ENCODE measurements at places on chromosomes 1 and 21. TPM values are rescaled to one million over a fixed set of nuclear protein-coding genes. Genes with fewer than 3 reads are reported as not detected.

Gene TRIM58
- not detected for polyA plus RNA-seq

DNA sequence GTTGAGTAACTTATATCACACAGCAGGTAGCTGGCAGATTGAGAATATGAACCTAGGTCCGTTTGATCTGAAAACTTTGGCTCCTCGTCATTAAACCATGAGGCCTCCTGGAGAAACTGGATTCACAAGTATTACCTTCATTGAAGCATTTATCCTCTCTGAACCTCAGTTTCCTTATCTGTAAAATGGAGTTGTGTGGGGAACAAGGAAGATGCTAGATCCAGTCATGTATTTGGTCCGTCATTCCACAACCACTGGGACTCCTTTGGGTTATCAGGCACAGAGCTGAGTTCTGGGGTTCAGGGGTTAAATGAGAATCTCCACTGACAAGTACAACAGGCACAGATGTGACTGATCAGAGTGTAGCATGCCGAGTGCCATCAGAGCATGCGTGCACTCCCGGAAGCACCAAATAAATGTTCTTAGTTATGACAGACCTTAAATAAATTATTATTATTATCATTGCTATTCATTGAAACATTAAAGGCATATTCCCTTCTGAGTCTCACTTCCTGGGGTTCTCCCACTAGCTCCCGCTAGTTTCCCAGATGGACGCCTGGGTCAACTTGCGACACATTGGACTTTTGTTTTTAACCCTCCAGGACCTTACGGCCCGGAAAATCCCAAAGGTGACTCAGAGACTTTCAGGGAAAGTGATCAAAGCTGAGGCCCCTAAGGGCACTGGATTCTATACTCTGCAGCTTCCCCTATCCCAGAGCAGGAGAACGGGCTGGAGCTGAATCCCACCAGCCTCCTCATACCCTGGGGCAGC is 130.6 kb downstream of the PLPP3 start:
- H3K36me3 ChIP-seq = no peaks in the 10 kb centered on the region
- no peak overlapping the region for H3K4me3 ChIP-seq
- no peak for DNase-seq
- H3K27me3 ChIP-seq = no peaks in the 10 kb centered on the region
- H3K4me1 ChIP-seq = no peaks in the 10 kb centered on the region

Gene NHLH2
- not detected for polyA plus RNA-seq

Gene TRIM63
- polyA plus RNA-seq = not detected

Gene ANKRD13C
- 16.8 TPM for polyA plus RNA-seq

- no peak overlapping the region for H3K27ac ChIP-seq
- DNase-seq = no peak
- peaks cover 7% of the 10 kb centered on the region for H3K27me3 ChIP-seq
- no peak overlapping the region for H3K4me3 ChIP-seq
- no peaks in the 10 kb centered on the region for H3K4me1 ChIP-seq
Observed at GRCh38 chr1:65799601-65800000, 6.9 kb downstream of the PDE4B start.

Measured in CD4-positive, CD25-positive, alpha-beta regulatory T cell (primary cell).